ENCODE measurements at places on chromosomes 2 and 18. TPM values are rescaled to one million over a fixed set of nuclear protein-coding genes. Genes with fewer than 3 reads are reported as not detected.

Gene TMEM131
- total RNA-seq, result 46.9 TPM

DNA sequence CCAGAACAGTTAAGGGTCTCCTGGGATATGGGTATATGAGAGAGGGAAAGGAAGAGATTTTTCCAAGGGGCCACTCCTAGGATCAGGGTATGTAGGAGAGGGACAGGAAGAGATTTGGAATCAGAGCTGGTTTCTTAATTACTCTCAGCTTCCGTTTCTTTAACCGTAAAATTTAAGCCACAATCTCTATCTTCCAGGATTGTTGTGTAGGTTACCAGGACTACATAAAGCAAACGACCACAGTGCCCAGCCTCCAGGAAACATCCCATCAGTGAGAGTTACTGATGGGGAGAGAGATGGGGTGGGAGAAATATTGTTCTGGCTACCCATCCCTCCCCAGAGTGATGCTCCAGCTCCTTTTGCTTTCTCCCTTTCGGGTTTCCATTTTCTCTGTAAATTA lies 114.6 kb upstream of the THUMPD2 start:
- no peak for DNase-seq

DNA sequence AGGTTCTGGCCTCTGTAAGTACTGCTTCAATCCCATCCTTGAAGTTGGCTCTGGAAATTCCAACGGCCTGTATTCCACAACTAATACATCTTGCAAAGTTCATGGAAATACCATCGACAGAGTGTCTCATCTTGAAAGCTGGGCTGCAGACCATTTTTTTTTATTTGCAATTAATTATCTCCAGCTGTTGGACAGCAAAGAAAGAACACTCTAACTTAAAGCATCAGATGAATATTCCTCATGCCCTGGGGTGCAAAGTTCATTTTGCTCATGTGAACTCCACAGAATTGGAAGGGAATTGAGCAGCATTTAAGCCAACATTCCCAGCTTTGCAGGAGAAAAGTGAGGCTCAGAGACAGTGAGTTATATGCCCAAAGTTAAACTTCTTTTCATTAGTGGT lies 96.5 kb upstream of the PIEZO2 start:
- no peak for DNase-seq

DNA sequence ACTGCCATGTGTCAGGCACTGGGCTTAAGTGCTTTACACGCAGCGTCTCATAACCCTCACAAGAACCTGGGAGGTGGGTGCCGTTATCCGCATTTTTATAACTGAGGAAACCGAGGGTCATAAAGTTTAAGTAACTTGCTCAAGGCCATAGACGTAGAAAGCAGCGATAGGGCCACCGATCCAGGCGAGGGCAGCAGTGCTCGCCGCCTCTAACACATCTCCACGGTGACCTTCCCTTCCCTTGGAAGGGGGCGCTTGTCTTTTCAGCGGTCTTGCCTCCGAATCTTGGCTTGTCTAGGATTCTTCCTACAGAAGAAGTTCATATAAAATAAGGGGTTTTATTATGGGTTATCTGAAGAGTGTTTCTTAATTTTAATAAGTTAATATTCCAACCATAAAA lies 186.6 kb downstream of the GBX2 start:
- no peak for DNase-seq

All from mesothelial cell of epicardium (in vitro differentiated cells).